ENCODE measurements at places on chromosomes 6 and 20.

DNA sequence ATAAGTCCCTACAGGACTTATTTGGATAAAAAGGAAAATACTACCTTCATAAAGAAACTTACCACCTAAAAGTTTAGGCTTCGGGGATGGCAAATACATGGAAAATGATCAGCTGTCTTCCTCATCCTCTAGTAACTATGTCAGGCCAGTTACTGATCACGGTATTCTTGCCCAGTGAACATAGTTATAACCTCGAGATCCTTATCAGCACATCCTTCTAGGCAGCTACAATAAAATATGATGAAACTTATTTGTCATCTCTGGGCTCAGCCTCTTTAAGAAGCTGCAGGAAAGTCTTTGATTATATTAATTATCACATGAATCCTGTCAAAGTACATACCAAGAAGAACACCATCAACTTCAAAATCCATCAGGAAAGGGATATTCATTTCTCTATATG is 41.8 kb downstream of the SF3B5 start:
- no peak for DNase-seq

DNA sequence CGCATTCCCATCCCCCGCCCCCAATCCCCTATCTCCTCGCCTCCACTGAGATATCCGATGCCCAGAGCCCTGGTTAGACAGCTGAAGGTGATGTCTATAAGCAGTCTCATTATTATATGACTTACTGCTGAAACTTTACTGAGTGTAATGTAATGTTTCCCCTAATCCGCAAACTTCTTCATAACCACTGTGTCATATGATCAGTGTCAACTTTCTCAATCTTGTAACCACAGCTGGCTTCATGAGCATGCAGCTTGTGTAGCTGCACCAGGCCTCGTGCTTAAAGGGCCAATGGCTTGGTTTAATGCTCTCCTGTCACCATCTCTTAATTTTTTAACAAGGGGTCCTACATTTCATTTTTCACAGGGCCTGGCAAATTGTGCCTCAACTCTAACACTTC is 8.1 kb downstream of the ASIP start:
- DNase-seq, result no peak

DNA sequence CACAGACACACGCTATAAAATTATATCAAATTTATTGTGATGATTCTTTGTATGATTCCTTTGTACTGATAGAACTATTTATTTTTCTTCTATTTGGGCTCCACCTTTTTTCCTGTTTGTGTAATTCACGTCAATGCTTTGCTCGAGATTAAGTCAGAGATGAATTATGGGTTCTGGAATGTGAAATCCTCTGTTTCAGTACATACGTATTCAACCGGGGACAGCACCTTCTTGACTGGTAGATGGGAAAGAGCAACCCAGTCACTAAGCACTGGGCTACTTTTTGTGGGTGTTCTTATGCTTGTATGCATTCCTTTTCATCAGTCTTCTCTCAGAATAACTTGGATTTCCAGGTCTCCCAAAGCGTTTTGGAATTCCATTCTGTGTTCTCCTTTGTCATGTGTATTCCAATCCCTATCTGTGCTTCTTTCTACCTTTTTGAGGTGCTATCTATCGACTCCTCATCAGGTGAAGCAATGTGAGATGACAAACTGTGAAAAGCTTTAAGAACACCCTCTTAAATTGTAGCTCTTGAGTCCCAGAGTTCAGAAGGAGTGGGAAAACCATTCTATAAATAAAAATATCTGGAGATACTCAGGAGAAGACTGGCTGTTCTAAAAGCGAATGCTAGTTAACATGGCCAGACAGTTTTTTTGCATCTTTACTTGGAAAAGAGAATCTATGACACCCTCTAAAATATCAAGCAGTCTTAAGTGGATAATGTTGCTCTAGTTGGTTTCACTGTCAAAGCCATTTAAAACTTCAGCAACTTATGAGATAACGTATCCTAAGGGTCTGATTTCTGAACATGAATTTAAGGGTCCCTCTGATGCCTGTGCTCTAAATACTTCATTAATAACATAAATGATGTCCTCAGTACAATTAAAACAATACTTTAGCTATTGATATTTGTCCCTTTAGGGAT is 197.7 kb upstream of the PREP start:
- DNase-seq, result no peak

DNA sequence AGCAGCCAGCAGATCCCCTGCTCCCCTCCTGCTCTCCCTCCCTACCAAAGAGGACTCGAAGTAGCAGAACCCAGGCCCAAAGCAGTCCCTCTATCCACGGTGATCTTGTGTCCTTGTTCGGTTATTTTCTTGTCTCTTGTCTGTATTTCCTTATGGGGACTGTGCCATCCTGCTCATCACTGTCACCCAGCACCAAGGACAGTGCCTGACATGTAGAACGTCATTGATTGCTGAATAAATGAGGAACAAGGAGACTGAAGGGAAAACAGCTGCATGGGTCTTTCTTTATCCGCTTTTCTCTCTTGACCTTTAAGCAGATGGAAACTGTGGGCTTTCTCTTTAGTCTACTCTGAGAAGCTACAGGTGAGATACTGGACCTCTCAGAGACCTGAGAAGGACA is 29.4 kb upstream of the ZNF831 start:
- DNase-seq, result no peak

- no peak for DNase-seq
Observed at GRCh38 chr6:22444330-22444729, 125.0 kb upstream of the HDGFL1 start.

Data from NCI-H774 (cell line).